Right atrium auricular region (tissue), 2 donors: ENCODE measurements at places on chromosomes 6 and 20. TPM values are rescaled to one million over a fixed set of nuclear protein-coding genes. Genes with fewer than 3 reads are reported as not detected.
A peak's percentile ranks its signal among the peaks of the same experiment; 100 is the strongest.

LRRC1 gene
- total RNA-seq, result 5.3 TPM

DNA sequence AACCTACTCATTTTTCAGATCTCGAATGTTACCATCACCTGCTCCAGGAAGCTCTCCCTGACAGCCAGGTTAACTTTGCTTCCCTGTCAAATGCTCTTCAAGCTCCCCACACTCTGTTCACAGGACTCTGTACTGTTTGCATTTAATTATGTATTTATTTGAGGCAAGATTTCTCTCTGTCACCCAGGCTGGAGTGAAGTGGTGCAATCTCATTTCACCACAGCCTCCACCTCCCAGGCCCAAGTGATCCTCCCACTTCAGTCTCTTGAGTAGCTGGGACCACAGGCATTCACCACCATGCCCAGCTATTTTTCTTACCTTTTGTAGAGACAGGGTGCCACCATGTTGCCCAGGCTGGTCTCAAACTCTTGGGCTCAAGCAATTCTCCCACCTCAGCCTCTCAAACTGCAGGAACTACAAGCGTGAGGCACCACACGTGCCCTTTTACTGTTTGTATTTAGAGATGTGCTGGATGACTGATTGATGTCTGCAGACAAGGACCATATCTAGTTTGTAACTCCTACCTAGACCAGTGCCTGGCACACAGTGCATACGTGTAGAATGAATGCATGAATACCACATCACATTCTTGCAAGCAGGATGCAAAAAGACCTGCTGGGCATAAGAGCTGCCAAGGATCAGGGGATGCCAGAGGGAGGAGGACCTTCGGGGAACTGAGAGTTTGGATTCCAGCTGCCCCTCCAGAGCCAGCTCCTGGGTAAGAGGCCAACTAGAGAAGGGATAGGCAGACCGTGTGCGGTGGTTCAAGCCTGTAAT is 15.6 kb upstream of the CBFA2T2 start:
- DNase-seq, result no peak

- DNase-seq, result no peak
These were observed 128.9 kb upstream of the BEND3 start for GRCh38 chr6:107244082-107244741.

HTR1B gene
- not detected for total RNA-seq

- no peak for DNase-seq
These were observed 733 bp downstream of the ZBTB22 start for GRCh38 chr6:33316603-33317418.

DNA sequence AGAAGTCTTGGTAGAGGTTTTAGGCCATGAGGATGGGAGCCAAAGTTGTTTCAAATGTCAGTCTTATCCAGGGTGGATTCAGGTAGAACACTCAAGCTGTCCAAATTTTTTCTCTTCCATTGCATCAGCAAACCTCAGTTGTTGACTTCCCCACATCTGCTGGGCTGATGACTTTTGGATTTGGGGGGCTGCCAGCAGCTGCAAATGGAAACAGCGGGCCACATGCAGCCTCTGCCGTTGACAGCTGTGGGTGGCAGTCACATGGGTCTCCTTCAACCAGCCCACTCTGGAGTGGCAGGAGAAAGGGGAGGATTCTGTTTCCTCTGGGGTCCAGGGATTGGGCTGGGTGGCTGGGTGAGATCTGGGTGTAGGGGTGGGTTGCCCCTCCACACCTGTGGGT is 5.8 kb upstream of the MLN start:
- DNase-seq, result no peak

- no peak for DNase-seq
These were observed 3.7 kb upstream of the SPATA2 start for GRCh38 chr20:49919009-49919408.

- DNase-seq, result no peak
These were observed 91.9 kb downstream of the RFPL4B start for GRCh38 chr6:112439010-112439409.

GRCh38 chr20:5349448-5349847 is 32.7 kb upstream of the PROKR2 start:
- DNase-seq, result no peak

DNA sequence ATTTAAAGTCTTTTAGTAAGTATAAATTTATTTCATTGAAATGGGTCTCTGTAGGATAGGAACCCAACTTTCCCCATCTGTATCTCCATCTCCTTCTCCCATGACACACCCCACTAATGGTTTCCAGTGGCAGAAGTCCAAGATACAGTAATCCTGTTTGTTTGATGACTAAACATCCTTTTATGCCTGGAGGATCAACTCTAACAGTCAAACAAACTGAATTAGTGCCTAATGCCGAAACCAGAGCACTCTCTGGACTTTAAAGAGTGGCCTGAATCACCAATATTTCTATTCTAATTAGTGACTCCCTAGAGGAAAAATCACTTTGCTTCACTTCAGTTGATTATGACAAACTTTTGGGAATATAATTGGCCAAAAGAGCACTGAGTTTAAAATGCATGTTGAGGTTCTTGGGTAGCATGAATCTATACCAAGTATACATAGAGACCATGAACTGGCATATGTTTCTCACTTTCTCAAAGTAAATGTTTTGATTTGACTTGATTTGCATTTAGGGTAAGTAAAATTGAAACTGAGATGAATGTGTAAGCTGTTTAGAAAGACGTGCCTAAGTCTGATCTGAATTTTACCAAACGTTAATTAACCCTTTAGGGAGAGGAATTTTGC is 776.4 kb upstream of the NRSN1 start:
- DNase-seq, result no peak

DNA sequence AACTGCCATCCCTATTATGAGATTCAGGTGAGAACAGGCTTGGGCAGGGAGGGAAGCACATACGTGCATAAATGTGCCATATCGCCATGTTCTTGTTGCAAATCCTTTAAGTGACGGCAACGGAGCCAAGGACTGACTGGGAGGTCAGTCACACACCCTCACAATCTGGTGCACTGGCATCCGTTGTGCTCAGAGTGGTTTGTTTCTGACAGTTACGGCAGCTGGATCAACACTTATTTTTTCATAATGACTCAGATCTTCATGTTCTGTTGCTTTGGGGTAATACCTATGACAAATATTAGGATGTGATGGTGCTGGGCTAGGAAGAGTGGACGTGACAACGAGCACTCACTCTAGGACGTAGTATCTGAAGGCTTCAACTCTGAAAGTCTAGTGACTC is 56.2 kb upstream of the PREP start:
- no peak for DNase-seq

- DNase-seq, result no peak
These were observed 81.7 kb downstream of the TOX2 start for GRCh38 chr20:43996240-43996930.

C4B gene
- total RNA-seq, result 241 TPM

PAK5 gene
- 0.12 TPM for total RNA-seq

DNA sequence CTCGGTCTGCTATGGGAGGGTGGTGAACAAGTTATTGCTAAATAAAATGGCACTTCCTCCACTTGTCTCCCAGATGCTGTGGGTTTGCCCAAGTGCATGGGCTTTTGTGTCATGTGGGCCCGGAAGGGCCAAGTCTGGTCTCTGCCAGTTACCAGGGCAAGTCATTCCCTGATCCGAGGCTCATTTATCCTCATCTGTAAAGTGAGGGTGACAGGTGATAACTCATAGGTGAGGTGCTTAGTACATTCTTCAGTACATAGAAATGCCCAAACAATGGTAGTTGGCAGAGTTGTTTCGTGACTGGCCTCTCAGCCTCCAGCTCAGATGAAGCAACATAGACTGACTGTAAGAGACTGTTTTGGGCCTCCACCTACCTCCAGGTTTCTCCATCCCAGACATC is 2.0 kb upstream of the MUCL3 start:
- DNase-seq, result no peak

- DNase-seq, result no peak
These were observed 202.8 kb upstream of the CITED2 start for GRCh38 chr6:139577124-139577762.

- DNase-seq, result peak; percentile 75
These were observed 23.1 kb downstream of the PSMG4 start for GRCh38 chr6:3281631-3282475.

PI3 gene
- not detected for total RNA-seq

GRCh38 chr6:11404081-11404480 is 133.5 kb upstream of the TMEM170B start:
- no peak for DNase-seq

DNA sequence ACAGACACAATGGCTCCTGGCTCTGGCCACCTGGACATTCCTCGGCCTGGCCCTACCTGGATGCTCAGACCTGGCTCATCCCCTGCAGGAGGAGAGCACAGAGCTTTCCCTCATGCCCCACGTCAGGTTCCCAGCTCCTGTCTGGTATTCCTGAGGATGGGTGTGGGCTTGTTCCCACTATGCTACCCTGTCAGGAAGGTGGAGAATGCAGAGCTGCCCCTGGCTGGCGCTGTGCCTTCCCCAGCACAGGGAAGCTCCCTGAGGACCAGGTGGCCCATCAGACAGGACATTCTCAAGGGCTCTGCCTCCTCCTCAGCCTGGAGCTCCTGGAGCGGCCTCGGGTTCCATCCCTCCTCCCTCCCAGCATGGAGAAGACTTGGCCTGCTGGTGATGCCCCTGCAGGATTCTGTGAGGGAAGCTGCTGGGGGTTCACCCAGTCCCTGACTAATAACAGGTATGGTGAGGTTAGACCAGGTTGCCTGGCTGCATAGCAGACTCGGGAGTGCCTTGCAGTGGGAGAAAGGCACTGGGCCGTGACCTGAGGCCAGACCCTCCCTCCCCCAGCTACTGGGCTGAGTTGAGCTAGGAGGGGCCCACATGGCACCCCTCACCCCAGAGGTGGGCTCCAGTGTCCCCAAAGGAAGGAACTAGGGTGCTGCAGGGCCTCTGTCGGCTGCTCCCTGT is 156.0 kb upstream of the MLN start:
- no peak for DNase-seq

GRCh38 chr6:2179950-2180349 is 65.5 kb downstream of the GMDS start:
- DNase-seq, result no peak

GRCh38 chr6:75673884-75674283 is 72.2 kb downstream of the SENP6 start:
- DNase-seq, result no peak

- no peak for DNase-seq
These were observed 272.5 kb upstream of the JAG1 start for GRCh38 chr20:10946124-10946880.

AGER gene
- 0.94 TPM for total RNA-seq

- DNase-seq, result no peak
These were observed 25.2 kb downstream of the SUMO4 start for GRCh38 chr6:149425224-149425623.

DNA sequence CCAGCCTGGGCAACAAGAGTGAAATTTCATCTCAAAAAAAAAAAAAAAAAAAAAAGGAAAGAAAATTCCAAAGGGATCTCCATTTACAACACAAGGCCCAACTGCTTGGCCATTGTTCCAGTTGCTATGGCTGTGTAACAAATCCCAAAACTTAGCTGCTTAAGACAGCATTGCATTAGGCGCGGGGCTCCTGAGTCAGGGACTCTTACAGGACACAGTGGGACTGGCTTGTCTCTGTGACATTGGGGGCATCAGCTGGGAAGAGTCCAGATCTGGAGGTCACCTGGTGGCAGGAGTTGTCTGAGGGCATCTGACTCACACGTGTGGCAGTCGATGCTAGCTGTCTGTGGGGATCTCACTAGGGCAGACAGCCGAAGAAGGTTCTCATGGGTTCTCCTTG is 35.6 kb downstream of the TTLL9 start:
- no peak for DNase-seq

DNA sequence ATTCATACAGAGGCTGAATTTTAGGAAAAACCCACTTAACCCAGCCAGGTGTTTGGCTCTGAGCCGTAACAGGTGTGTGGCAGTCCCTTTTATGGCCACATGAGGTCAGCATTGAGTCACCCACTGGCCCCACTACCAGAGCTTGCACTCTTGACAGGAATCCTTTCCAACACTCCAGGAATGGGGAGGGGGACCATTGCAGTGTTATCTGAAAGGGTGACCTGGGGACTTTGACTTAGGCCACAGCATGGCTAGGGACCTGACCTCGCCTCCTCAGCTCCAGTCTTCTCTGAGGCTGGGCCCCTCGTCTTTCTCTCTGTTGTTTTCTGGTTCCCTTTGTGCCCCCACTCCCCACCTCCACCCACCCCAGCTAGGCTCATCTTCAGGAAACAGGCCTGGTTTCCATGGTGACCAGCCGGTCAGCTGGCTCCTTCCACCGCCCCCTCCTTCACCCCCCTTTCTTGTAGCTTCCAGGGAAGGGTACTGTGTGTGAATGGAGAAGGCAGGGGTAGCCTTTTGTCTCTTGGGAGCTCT is 2.1 kb upstream of the TMEM151B start:
- DNase-seq, result no peak

DNA sequence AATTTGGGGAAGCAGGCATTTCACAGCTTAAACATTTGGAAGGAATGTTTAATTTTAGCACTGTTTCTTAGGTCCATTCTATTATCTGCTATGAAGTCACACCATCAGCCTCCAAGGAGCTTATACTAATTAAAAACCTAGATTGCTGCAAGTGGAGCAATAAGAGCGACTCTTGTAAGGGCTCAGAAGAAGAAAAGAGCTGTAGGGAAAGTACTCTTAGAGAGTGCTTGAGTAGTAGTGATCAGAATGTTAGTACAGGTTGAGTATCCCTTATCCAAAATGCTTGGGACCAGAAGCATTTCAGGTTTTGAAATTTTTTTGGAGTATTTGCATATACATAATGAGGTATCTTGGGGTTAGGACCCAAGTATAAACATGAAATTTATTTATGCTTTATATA is 285.3 kb downstream of the UBE3D start:
- DNase-seq, result no peak

PHACTR2 gene
- 47.6 TPM for total RNA-seq
